H54 (cell line): ENCODE measurements at places on chromosomes 7 and 10.

GRCh38 chr7:42574685-42575084 is 337.2 kb downstream of the C7orf25 start:
- no peak for DNase-seq

GRCh38 chr10:115063701-115064658 is 29.2 kb upstream of the ATRNL1 start:
- DNase-seq: no peak

DNA sequence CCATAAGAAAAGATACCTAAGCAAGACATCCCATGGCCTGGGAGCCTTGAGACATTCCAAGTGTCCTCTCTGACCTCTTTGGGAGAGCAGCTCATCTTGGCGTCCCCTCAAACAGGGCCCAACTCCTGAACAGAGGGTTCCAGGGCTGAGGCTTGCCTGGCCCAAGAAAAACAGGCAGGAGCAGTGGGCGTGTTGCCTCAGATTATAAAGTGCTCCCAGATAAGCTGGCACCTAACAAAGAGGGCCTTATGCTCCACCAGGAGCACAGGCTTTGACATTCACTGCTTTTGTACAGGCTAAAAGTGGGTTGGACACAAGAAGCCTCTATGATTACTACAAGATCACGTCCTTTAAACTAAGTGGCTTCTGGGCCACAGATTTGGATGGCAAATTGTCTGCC is 193.1 kb downstream of the FGFR2 start:
- DNase-seq: no peak

- DNase-seq: no peak
Observed at GRCh38 chr7:143929224-143929920, 5.7 kb upstream of the OR2F2 start.

DNA sequence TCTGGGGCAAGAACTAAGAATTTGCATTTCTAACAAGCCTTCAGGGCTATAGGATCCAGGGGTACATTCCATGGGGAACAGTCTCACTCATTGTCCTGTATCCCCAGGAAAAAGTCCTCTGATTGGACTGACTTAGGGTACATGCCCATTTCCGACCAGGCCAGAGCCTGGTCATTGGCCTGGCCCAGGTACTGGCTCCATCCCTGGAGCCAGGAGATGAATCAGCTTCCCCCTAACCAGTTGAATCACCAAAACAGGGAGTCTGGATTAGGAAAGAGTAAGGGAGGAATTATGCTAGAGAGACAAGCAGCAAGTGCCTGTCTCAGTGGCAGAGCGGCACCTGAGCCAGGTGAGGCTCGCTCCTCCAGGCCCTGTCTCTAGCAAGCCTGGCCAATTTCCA is 137.5 kb downstream of the FGFR2 start:
- DNase-seq: no peak

DNA sequence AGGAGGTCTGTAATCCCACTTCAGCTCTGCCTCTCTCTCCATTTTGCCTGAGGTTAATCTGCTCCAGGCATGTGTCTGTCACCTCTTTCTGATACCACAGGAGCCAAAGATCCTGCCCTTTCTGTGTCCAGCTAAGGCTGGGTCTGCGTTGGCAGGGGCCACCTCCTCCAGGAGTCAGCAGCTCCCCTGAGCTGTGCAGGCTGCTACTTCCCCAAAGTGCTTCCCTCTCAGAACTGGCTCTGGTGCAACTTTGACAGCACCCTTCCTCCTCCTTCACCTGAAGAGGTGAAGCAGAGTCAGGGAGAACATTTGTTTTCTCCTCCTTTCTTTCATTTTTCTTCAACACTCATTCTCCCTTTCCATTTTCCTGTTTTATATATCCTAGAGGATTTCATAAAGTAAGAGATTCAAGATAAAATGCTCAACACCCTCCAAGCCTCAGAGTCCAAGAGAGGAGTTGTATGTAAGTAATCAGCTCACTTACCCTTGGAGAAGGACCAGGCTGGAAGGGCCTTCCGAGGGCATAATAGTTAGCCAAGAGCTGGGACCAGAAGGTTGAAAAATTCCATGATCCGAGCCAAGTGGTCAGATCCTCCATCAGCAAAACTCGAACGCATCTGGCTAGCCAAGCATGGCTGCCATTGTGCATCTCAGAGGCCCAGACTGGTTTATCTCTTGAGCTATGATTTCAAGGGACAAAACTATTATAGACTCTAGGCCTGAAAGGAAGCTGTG is 257.3 kb downstream of the PTEN start:
- DNase-seq: no peak

GRCh38 chr7:15925608-15926007 is 239.1 kb upstream of the MEOX2 start:
- no peak for DNase-seq

- DNase-seq: no peak
Observed at GRCh38 chr10:4825456-4825867, 545 bp upstream of the AKR1E2 start.

- no peak for DNase-seq
Observed at GRCh38 chr7:46440186-46440585, 519.1 kb upstream of the IGFBP3 start.

DNA sequence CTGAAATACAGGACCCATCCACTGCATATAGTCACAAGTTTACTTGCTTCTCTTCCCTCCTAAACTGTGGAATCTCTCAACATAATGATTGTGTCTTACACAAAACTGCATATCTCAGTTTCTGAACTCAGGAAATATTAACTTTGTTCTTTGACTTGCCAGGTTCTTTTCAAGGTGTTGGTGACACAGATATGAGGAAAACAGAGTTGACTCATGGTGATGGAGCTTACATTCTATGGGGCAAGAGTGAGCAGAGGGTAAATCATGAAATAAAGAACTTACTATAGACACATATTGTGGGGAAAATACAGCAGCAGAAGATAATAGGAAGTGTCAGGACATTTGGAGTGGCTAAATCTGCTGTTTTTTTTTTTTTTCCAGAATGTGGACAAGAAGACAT is 72.5 kb upstream of the IGFBP3 start:
- DNase-seq: no peak
